ENCODE measurements at places on chromosomes 2 and 18.

DNA sequence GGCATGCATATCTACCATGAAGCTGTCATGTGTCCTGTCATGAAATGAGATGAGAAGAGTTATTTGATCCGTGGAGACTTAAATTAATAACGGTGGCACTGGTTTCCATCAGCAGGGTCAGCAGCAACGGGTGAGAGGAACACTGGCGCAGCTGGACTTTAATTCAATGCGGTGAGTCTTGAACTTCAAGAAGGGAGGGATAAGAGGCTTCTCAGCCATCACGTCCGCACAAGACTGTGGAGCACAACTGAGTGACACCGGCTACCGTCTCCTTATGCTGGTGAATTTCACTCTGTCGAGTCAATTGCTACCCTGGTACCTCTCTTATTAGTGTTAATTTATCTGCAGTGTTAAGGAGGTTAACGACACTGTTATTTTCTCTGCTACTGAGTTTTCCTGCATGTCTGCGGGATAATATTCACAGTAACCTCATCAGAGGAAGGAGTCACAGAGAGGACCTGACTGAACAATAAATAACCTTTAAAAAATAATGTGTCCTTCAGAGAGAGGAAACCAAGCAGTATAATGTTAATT is 236.8 kb downstream of the EPHA4 start:
- no peak for DNase-seq

GRCh38 chr2:235268535-235268934 is 225.3 kb upstream of the AGAP1 start:
- peak; percentile 28 for DNase-seq

DNA sequence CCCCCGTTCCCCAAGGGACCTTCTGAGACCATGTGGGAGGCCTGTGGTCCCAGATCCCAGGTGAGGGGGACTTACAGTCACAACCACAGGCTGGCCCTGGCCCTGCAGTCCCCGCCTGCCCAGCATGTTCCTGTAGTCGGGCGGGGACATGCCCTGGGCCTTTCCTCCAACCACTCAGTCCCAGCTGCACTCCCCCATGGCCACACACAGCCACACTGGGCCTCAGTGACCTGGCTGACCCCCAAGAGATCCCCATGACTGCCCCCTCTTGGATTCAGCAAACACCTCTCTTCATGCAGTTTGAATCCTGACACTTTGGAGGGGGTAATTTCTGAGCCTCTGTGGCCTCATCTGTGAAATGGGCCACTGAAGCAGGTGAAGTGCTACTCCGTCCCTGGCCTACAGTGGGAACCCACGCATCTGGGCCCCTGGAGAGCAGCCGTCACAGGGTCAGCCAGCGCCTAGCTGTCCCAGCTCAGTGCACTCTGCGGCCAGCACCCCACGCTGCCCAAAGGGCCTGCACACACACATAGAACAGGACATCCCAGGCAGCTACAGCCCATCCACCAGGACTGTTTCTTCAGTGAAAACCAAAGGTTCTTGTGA is 12.7 kb upstream of the ARHGEF4 start:
- DNase-seq, result no peak

DNA sequence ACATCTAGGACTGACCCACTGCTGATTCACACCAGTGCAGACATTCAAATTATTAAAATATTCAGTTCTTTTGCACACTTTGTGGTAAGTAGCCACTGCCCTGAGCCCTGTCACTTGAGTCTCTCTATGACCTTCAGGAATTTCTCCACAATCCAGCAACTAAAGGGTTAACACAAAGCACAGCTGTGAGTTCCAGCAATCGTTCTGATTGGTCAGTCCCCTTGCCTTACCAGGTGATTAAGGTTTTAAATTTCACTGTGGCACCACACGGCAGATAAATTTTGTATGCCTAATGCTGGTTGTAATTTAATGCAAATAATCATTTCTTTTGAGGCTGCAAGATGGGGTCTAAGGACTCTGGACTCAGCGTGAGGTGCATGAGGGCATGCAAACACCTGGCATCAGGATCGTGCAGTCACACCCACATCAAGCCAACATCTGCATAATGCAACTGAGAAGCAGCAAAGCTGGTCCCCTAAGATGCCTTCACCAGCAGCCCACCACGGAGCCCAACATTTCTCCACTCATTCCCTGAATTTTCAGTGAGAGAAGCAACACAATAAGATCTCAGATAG is 36.6 kb downstream of the SLC14A1 start:
- no peak for DNase-seq

DNA sequence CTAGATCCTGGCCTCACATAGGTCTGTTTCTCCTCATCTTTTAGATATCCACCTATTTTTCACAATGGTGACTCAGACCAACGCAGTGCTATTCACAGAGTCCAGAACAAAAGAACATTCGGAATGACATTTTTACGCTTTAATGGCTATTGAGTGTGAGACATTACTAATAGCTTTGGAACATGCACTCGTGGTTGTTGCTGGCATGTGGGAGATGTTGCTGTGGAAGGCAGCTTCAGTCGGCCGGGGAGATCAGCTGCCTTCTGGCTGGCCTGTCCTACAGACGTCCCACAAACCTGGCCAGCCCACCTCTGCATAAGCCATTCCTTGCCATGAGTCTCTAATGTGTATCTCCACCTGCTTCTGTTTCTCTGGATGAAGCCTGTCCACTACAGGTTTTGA is 3.4 kb downstream of the MBP start:
- peak; percentile 98 for DNase-seq

GRCh38 chr2:105130546-105130945 is 92.7 kb downstream of the MRPS9 start:
- DNase-seq, result no peak

DNA sequence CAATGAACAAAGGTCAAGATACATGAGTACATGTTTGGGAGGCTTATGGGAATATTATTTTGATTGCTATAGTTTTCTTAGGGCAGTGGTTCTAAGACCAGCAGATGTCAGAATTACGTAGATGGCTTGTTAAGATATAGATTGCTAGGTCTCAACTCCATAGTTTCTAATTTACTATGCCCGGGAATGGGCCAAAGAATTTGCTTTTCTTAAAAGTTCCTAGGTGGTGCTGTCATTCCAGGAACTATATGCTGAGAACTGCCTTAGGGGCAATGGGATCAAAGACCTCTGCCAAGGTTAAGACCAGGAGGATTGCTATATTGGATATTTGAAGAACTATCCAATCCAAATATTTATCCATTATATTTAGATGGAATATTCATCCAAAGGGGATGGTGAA is 141.8 kb downstream of the FSIP2 start:
- DNase-seq, result no peak

- peak; percentile 92 for DNase-seq
Measured at GRCh38 chr18:22563164-22563583, 145.5 kb upstream of the CTAGE1 start.

DNA sequence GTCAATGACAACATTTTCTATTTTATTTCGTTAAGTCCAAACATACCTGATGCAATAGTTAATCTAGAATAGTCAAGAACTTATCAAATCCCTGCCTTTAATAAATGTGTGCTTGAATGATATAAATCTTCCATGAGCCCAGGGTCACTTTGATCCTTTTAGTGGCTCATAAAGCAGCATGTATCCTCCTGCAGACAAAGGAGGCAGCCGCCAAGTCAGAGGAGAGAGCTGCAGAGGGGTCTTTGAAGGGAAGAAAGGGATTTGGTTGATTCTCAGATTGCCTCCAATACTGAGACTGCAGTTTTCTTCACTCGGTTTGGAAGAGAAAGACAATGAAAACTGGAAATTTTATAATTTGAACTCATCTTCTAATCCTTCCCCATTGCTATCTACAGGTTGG is 378.4 kb upstream of the PIK3C3 start:
- no peak for DNase-seq

DNA sequence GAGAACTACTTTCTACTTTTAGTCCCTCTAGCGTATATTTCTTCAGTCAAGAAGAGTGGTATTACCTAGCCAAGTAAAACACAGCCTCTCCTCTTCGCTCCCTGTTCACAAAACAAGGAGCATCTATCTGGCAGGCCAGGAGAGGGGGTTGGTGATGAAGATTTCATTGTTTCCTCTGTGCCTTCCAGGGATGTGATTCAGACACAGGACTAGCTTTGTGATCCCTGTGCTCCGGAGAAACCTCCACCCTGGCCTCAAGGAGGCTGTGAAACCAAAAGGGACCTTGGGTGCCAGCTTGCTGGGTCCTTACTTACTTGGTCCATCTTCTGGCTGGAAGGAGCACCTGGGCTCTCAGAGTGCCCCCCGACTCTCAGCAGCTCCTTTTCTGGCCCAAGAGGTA is 5.7 kb downstream of the RHOB start:
- DNase-seq, result peak; percentile 65

GRCh38 chr2:211879323-211879722 is 659.3 kb downstream of the ERBB4 start:
- DNase-seq, result peak; percentile 17

GRCh38 chr2:1680222-1681016 is 63.9 kb downstream of the PXDN start:
- no peak for DNase-seq

DNA sequence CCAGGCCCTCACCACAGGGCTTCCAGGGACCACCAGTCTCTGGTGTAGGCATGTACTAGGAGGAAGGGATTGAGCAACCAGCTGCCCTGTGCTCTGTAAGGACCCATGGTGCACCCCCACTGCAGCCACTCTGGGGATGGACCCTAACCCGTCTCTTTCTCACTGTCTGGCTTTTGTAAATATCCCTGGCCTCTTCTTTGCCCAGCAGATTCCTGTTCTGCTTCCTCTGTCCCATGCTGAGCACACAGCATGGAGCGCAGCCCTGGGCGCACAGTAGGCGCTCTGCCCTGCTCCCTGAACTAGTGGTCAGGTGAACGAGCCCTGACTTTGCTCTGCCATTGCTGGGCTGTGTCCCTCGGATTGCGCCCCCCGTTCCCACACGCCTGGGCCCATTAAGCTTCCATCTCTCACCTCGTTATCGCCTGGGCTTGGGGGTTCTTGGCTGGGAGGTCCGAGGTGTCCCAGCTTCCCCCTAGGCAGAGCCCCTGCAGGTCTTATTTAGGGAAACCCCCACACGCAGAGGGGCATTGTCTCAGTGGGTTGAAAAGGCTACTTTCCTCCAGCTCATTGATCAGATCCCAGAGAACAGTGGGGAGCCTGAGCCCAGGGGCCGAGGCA is 162.1 kb downstream of the MYCN start:
- no peak for DNase-seq

DNA sequence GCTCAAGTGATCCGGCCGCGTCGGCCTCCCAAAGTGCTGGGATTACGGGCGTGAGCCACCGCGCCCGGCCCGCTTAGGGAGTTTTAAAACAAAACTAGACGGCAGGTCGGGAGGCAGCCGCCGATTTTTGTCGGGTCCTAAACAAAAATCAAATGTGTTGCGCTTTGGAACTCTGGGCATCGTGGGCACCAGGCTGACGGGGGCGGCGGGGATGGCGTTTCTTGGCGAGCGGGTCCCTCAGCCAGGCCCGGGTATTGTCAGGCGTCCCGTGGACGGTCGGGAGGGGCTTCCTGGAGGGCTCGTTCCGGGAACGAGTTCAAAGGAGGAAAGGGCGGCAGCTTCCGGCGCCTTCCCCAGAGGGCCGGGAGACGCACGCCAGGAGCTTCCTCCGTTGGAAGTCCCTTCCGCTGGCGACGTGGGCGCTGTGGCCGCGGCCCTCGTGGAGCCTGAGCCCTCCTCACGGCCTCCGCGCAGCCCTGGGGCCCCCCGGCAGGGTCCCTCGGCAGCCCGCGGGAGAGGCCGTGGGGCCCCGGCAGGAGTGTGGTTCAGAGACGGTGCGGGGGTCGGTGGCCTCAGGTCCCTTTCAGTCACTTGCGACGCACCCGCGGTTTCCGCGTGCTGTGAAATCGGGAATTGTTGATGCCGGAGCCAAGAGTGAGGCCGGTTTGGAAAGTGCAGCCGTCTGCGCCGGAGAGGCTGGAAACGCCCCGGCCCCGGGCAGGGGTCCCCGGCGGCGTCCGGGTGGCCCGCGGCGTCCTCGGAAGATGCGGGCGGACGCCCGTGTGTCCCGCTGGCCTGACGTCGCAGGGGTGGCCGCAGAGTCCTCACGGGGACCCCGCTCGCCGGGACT is 59.3 kb downstream of the EMILIN2 start:
- peak; percentile 26 for DNase-seq

- DNase-seq, result no peak
Measured at GRCh38 chr2:142946941-142947340, 69.5 kb downstream of the KYNU start.

- DNase-seq, result no peak
Measured at GRCh38 chr2:136093583-136093982, 24.4 kb downstream of the CXCR4 start.

GRCh38 chr2:124281541-124281940 is 256.5 kb downstream of the CNTNAP5 start:
- DNase-seq, result peak; percentile 53

GRCh38 chr18:68417166-68417799 is 297.6 kb downstream of the TMX3 start:
- no peak for DNase-seq

GRCh38 chr2:21269382-21269781 is 145.6 kb downstream of the TDRD15 start:
- no peak for DNase-seq

- DNase-seq, result no peak
Measured at GRCh38 chr2:174597009-174597344, 627 bp downstream of the WIPF1 start.

DNA sequence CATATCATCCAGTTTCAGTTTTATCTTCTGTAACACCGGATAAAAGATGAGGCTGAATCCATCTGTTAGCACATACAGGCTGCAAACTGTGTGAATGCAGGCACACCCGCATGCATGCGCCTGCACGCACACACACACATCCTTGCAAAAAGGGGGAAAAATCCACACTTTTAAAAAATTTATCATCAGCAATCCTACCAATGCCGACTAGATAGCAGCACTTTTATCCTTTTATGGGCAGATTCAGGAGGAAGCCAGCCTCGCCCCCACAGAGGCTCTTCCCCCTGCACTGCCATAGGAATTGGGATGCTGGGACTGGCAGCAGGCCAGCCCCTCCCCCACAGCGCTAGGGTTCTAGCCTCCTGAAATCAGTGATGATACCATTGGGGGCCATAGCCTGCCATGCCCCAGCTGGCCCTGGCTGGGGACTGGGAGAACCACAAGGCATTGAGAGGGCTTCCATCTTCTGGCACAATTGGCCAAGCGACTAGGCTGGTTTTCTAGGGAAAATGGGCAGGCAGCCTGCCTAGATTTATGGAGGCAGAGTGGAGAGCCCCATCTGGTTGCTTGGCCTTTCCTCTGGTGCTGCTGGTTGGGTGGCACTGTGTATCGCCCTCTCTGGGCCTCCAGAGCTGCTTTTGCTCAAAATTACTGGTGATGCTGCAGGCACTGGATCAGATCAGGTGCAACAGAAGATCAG is 25.5 kb downstream of the CYRIA start:
- no peak for DNase-seq

GRCh38 chr2:105447476-105447875 is 48.6 kb upstream of the FHL2 start:
- DNase-seq, result no peak

DNA sequence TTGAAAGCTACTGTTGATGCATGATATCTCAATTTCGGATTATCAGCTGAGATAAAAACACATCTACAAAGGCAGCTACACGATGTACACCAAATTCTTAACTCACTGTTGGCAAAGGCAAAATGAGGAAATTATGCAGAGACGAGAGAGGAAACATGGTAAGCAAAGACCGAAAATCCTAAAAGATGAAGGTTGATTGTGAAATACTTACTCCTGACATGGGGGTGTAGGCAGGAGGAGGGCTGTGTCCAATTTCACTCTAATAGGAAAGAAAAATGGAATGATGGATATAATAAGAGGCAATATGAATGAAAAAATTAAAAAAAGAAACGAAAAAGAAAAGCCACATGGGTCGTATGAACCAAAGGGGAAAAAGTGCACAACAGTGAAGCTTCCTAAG is 831.3 kb downstream of the CPS1 start:
- no peak for DNase-seq

Data from fibroblast of mammary gland (primary cell).